DMS153 (cell line): ENCODE measurements at places on chromosomes 2 and 18.

- peak; percentile 21 for DNase-seq
These were observed 97.2 kb downstream of the SEPTIN10 start for GRCh38 chr2:109516445-109517117.

GRCh38 chr2:23625726-23626125 lies 240.7 kb downstream of the KLHL29 start:
- DNase-seq: no peak

- no peak for DNase-seq
These were observed 1277.8 kb upstream of the ZEB2 start for GRCh38 chr2:145797692-145798091.

GRCh38 chr18:29588446-29589100 lies 1411.6 kb upstream of the CDH2 start:
- DNase-seq: no peak

- DNase-seq: no peak
These were observed 89.0 kb downstream of the MTCL1 start for GRCh38 chr18:8794156-8794933.

DNA sequence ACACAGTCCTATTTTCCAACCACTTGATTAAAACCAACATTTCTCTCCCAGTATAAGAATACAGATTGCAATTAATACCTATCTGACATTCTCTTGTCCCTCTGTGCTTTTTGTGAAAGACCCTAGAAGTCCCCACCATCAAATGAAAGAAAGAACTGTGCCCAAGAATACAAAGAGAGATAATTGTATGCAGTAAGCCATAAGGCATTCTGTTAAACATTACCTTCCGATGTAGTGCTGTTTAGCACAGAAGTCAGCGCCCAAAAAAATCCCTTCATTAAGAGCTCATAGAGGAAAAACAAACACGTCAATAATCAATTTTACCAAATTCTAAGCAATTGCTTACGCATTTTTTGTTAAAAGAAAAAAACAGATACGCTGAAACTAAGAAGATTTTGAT lies 41.1 kb downstream of the ZNF516 start:
- no peak for DNase-seq

DNA sequence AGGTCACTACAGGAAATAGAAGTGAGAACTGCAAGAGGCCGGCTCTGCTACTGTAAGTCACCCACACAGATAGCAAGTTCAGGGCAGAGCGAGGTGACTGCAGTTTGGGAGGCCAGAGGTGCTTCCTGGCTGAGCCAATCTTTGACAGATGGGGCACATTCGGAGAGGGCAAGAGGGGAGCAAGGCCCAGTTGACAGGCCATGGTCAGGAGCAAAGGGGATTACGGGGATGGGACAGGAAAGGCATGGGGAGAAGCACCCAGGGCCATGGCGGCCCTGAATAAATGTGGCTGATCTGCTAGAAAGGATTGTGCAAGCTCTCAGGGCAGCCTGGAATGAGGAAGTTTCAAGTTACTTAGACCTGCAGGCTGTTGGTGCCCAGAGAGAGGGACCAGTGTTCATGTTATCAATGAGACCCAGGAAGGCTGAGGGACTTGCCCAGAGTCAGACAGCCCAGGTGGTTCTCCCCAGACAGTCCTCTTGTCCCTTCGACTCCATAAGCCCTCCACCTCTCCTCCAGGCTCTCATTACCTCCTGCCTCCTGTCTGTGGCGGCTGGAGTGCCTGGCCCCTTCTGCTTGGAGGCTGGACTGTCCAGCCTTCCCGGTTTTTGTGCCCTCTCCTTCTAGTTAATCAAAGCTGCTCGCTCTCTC lies 123.3 kb downstream of the CTIF start:
- peak; percentile 28 for DNase-seq

DNA sequence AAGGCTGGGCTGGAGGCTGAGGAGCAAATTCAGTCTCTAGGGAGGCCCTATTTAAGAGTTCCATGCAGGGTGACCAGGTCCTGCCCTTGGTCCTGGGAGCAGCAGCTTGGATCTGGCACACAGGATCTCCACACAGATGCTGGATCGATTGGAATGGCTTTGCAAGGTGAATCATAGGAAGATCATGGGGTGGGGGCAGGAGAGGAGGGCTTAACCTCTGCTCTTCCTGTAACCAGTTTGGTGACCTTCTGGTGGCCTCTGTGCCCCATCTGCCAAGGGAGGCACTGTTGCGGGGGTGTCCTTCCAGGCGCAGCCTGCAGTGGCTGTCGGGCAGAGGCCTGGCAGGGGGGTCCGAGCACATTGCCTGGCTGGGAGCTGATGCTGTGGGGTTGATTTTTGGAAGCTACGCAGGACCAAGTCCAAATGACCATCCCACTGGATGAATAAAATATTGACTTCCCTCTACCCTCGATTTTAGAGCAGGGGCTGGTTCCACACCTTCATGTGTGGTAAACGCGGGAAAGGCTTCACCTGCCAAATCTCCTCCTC lies 79.7 kb downstream of the EDAR start:
- no peak for DNase-seq
